ENCODE measurements at places on chromosomes 11 and 22. TPM values are rescaled to one million over a fixed set of nuclear protein-coding genes. Genes with fewer than 3 reads are reported as not detected.

The NXPE2 gene
- 0.14 TPM for total RNA-seq

The SPDYC gene
- total RNA-seq, result not detected

The ZNF215 gene
- 0.19 TPM for total RNA-seq

The KDM2A gene
- 44.0 TPM for total RNA-seq

The CCDC81 gene
- 0.35 TPM for total RNA-seq

The ART1 gene
- total RNA-seq, result 0.65 TPM

The JHY gene
- total RNA-seq, result 1.2 TPM

The SLC3A2 gene
- 28.3 TPM for total RNA-seq

The STK33 gene
- total RNA-seq, result 31.8 TPM

The CEP126 gene
- 0.82 TPM for total RNA-seq

The OR51B2 gene
- total RNA-seq, result not detected

The ST3GAL4 gene
- total RNA-seq, result 39.6 TPM

The ARVCF gene
- total RNA-seq, result 42.1 TPM

The SLC16A8 gene
- not detected for total RNA-seq

The GNAZ gene
- total RNA-seq, result 3.2 TPM

The TMEM184B gene
- 37.6 TPM for total RNA-seq

GRCh38 chr11:108727665-108728064 is 62.8 kb downstream of the DDX10 start:
- DNase-seq, result no peak

GRCh38 chr22:25692397-25693267 is 49.4 kb upstream of the MYO18B start:
- DNase-seq, result no peak

DNA sequence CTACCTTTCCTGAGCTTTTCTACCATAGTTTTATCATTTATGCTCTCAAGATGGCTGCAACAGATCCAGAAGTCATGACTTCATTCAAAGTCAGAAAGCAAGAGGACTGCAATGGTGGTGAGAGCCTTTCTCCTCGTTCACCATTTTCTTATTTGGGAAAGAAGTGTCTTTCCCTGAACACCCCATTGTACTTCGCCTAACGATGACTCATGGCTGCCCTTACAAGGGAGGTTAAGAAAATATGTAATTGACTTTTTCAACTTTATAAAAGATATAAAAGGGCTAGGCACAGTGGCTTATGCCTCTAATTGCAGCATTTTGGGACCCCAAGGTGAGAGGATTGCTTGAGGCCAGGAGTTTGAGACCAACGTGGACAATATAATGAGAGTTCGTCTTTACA is 541.7 kb downstream of the METTL15 start:
- DNase-seq, result no peak

DNA sequence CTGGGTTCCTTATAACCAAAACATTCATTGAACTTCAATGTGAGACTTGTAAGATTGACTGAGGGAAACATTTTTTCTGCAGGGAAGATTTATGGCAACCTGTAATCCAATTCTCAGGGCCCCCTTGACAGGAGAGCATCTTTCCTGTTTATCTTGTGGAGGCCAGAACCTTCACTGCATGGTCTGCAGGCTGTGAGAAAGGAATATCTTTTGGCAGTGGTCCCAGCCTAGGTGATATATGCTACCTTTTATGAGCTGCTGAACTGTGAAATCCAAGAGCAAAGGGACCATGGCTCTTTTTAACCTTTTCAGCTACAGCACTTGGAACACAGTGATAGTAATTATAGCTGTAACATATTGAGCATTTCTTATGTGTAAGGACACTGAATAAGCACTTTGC is 590.2 kb upstream of the B3GAT1 start:
- DNase-seq, result no peak

- no peak for DNase-seq
Observed at GRCh38 chr22:31625257-31625640, 36.8 kb downstream of the PISD start.

GRCh38 chr22:18987765-18988164 is 51.7 kb upstream of the PRODH start:
- DNase-seq, result no peak

DNA sequence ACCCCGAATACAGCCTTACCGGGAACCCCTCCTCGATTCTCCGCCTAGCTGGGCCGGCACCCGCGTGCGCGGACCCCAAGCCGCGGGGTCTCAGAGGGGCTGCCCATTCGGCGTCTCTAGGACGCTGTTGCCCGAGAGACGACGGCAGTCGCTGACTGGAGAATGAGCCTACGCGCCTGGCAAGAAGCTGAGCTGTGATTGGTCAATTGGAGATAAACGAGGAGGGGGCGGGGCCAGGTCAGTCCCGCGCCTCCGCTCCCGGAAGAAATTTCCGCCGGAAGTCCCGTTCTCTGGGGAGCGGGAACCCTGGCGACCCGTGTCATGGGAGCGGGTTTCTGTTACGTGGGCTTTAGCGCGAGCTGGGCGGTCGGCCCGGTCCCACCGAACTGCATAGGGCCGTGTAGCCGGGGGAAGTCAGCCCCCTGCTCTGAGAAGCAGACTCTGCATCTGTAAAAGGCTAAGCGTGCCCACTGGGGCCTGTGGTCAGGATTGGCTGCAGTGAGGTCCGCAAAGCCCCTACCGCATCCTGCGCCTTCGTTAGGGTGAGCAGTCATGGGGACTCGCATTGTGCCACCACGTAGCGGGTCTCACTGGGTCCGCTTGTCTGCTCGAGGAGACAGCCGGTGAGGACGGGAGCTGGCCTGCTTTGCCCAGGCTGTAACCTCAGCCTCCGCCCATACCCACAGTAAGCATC is at the start of gene EFCAB6:
EFCAB6 (minus strand) TSS at position 157 of the 694 bp plus-strand sequence. CDS start 29,987 bp downstream, outside the sequence.
- peak; percentile 94 for DNase-seq

DNA sequence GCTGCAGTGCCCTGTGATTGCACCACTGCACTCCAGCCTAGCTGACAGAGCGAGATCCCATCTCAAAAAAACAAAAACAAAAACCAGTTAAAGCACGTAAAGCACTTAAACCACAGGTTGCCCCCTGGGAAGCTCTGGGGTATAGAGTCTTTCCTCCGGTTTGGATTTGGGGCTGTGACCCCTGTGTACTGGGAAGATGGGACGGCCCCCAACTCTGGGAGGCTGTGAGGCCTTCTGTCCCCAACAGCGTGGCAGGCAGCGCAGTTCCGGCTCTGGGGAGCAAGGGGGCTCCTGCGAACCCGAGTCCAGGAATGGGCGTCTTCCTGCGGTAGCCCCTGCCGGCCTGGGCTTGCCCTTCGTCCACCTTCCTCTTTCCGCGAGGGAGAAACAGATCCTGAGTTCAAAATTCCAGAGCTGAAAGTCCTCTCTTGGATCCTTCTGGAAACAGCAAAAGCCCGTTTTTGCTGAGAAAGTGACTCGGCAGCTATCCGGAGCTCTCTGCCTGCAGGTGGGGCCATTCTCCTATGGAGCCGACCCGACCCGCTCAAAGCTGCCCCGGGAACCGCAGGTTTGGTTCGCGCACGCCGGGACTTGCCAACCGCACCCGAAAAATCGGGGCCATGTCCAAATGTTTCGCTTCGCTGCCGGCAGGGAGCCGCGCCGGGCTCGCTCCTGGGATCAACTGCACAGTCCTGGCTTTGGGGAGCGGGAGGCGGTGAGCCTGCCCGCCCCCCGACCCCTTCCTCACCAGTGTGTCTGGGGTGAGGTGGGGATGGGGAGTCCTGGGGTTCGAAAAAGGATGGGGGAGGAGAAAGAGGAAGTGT is 36.3 kb upstream of the POLA2 start:
- peak; percentile 67 for DNase-seq

- DNase-seq, result peak; percentile 18
Observed at GRCh38 chr22:46024136-46024840, 47.3 kb upstream of the WNT7B start.

DNA sequence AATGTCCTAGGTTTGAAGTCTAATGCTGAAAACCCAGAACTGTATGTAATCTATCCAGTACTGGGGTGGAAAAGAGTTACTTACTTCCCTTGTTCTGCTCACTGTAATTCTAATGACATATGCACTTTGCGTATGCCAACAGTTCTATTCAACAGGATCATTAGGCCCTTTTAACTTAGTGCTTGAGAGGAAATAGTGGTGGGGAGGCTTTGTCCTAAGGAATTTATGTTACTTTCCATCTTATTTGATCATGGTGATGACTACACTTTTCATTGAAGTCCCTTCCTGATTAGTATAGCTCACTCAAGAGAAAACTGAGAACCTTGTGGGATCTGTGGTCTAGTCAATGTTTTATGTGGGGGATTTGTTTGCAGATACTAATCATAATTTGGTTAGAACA is 348.2 kb downstream of the GUCY1A2 start:
- no peak for DNase-seq

DNA sequence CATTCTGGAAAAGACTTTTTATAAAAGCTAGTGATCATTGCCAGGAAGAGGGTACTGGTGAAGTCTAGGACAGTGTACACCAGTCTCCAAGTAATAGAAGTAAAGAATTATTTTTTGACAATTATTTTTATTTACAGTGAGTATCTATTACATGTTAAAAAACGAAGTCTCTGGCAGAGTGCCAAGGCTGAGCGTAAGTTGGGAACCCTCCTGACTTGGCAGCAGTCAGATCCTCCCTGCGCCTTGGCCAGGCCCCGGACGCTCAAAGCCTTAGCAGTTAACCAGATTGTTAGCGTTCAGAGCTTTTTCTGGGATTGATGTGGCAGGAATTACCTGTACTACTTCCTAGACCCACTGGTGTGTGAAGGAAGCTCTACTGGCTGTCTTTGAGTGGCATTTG is 38.1 kb upstream of the CTTN start:
- DNase-seq, result peak; percentile 32

GRCh38 chr11:28808771-28809170 is 700.6 kb downstream of the METTL15 start:
- DNase-seq, result no peak

GRCh38 chr11:119445850-119446249 is 22.9 kb upstream of the THY1 start:
- DNase-seq, result no peak

- DNase-seq, result peak; percentile 62
Observed at GRCh38 chr11:88337987-88338668, 592 bp upstream of the CTSC start.

- DNase-seq, result no peak
Observed at GRCh38 chr22:35930933-35931332, 97.7 kb downstream of the RBFOX2 start.

- no peak for DNase-seq
Observed at GRCh38 chr22:26045860-26046259, 123.4 kb upstream of the SEZ6L start.

GRCh38 chr11:81579339-81579738 is 1154.3 kb downstream of the FAM181B start:
- no peak for DNase-seq

Measured in heart left ventricle (tissue), 16 donors.